ENCODE measurements at places on chromosomes 7 and 10.

- no peak for DNase-seq
These were observed 7.2 kb upstream of the OGDH start for GRCh38 chr7:44599222-44599621.

DNA sequence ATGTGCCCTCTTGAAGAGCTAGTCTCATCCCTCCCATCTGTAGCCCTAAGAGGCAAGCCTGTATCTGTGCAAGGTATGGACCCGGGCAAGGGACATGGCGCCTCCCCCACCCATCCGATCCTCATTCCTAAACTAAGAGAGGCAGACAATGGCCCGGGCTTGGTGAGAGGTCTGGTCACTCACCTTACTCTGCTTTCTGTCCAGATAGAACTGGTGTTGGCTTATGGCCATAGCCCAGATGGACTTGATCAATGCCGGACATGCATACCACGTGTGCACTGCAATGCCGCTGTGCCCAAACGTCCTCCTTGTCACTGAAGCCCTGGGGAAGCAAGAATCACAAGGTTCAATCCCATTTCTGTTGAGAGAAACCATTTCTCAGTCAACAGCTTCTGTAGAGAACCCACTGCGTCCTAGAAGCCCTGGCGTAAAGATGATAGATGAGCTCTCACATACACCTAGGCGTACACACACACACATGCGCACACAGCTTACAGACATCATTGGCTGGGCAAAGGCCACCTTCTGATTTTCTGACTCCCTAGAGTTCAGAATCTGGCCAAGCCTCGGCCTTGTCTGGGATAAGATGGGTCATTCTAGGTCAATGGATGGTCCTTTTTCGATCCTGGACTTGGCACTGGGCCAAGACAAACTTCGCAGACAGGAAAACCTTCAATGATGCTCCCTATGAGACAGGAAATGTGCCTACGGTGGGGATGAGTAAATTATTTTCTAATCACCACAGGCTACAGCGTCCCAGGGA lies 114.6 kb downstream of the PRPF18 start:
- DNase-seq: no peak

DNA sequence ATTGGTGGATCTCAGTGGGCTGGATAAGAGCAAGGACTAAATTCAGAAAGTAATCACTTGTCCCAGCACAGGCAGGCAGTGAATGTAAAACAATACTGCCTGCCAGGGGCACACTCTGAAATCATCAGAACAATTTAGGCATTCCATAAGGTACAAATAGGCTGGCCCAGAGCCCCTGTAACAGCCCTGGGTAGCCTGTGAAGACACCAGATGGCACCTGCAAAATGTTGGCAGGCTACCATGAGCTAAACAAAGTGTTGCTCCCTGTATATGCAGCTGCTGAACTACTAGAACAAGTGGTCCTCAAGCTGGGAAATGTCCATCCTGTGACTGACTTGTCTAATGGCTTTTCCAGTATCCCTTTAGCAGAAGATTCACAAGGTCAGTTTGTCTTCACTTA lies 3.0 kb upstream of the PRSS37 start:
- no peak for DNase-seq

GRCh38 chr7:8932751-8933150 lies 499.3 kb downstream of the NXPH1 start:
- no peak for DNase-seq

DNA sequence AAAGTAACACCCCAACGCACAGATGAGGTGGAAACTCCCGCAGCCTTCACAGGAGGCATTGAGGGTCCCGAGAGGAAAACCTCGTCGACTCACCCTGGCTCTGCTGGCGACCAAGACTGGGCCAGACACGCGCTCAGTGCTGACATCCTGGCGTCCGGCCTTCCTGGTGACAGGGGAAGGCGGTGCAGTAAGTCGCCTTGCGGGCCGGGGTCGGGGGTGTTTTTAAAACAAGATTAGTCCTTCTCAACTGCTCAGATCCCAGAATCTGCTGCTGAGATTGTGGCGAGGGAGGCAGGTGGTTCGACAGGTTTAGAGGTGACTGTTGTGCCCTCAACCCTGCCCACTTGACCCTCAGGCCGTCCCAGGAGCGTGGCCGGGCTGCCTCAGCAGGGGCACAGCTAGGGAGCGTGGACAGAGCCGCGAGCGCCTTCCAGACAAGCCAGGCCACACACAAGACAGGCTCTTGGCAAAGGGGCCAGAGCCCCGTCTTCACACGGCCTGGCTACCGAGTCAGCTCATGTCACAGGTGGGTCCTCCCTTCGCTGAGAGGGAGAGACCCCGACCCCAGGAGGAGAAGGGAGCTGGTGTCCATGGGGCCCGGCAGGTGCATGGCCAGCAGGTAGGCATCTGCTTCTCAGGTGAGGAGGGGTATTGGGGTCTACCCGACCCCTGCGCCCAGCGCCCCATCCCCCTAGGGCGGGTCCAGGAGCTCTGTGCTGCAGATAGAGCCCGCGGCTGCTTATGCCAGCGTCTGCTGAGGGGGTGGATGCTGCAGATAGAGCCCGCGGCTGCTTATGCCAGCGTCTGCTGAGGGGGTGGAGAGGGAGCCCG lies 81.6 kb downstream of the DNAJB6 start:
- DNase-seq: no peak

DNA sequence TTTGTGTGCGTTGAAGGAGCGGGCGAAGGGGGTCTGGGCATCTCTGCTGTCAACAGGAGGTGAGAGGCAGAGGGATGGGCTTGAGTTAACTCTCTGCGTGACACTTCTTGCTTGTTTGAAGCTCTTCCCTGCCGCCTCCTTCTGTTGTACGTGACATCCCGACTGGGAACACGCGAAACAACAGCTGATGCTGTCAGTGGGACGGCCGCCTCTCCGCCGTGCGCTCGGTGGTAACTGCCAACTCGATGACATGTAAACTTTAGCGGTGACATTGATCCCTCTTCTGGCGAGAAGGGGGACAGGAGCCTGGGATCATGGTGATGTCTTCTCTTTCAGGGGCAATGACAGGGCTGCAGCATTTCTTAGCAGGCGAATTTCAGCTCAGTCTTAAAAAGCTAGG lies 394.5 kb downstream of the TYW1 start:
- DNase-seq: no peak

DNA sequence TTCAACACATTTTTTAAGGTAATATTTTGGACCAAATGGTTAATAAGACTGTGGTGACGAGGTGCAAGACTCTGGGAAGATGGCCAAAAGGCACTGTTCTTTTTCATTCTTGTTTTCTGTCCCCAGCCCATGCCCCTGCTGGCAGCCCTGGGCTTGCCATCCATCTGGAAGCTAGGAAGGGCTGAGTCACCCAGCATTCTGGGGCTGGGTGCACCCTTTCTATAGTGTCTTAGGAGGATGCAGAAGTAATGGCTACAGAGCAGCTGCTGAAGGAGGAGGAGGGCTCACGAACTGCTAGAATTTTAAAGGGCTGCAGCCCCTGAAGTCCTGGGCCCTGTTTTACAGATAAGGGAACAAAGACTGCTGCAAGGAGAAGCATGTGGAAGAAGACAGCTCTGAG lies 42.8 kb upstream of the ZNF32 start:
- DNase-seq: no peak

GRCh38 chr10:132390921-132391675 lies 5.9 kb upstream of the PWWP2B start:
- no peak for DNase-seq

DNA sequence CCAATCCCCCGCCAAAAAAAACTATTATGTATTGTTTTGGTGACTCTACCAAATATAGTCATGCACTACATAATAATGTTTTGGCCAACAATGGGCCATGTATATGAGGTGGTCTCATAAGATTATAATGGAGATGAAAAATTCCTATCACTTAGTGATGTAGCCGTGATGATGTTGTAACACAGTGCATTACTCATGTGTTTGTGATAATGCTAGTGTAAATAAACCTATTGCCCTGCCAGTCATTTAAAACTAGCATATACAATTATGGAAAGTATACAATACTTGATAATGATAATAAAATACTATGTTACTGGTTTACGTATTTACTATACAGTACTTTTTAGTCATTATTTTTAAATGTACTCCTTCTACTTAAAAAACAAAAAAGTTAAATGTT lies 101.5 kb downstream of the SLC25A40 start:
- DNase-seq: no peak

- DNase-seq: no peak
These were observed 81.4 kb downstream of the ABI1 start for GRCh38 chr10:26779176-26779860.

DNA sequence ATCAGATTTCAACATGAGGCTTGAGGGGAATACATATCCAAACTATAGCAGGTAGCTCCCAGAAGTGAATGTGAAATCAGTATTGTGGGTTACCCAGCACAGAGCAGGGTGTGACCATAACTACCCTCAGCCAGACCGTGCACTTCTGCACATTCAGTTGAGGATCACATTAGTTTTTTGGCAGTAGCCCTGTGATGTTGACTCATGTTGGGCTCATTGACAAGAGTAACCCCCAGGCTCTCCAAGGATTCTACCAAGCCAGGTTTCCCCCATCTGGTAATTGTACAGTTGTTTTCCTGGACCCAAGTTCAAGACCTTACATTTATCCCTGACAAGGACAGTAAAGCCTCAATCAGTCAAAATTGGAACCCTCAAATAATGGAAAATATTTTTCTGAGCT lies 11.7 kb upstream of the CPA4 start:
- DNase-seq: no peak

DNA sequence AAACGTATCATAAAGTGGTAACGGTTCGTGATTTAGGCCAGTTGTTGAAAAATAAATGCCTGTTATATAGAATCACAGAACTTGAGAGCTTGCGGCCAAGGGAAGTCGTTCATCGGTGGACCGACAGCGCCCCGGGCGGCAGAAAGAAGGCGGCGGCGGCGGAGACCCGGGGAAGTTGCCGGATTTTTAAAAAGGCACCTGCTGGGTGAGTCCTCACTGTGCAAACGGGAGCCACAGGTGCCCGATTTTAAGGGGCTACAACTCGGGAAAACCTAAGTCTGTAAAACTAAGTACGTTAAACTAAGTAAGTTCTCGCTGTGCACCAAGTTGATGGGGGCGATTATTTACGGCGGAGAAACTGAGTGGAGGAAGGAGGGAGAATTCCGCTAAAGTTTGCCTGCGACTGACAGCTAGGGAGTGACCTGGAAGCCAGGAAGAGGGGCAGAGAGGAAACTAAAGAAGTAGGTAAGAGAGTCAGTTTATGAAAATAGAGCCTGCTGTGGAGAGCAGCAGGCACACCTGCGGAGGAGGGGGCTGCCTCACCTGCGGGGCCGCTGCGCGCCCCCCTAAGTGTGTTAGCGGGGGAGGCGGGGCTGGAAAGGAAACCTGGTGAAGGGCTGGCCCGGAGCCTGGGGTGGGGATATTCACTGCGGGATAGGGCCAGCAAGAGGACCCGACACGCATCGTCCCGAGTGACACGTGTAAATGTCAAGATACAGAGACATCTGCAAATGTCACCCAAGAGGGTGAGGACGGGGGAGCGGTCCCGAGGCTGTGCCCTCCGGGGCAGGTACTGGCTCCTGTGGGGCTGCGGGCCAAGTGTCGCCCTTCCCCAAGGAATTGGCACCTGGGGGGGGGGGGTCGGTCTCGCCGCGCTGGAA lies 996 bp downstream of the ADAM12 start:
- no peak for DNase-seq

DNA sequence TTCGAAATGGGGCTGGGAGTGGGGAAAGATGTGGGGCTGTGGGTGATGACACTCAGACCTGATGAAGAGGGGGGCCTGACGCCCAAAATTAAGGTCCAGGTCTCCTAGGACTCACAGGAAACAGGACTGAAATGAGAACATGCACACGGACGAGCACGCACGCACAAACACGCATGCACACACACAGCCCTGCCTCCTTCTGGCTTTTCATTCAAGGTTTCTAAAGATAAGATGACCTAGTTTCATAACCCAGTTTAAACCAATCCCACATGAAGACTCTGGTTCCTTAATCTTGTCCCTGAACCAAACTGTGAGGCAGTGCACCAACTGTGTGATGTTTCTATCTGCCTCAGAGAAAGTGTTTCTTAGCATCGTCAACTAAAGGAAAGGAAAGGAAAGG lies 162.0 kb downstream of the DGKI start:
- DNase-seq: no peak

GRCh38 chr10:4763960-4764428 lies 62.0 kb upstream of the AKR1E2 start:
- no peak for DNase-seq

DNA sequence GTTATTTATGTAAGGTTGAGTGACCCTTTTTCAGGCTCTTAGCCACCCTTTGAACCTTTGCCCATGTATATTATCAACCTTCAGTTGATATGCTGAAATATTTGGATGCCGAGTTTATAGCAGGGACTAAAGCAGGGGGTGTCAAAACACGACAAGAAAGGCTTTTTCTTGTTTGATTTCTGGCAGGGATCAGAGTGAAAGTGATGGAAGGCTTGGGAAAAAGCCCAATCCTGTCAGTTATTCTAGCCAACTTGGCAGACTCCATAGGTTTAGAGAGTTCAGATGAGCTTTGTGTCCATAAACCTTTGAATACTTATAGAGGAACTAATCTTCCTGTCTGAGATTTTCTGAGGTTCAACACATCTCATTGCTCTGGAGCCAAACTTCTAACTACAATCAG lies 47.5 kb downstream of the INHBA start:
- DNase-seq: no peak

DNA sequence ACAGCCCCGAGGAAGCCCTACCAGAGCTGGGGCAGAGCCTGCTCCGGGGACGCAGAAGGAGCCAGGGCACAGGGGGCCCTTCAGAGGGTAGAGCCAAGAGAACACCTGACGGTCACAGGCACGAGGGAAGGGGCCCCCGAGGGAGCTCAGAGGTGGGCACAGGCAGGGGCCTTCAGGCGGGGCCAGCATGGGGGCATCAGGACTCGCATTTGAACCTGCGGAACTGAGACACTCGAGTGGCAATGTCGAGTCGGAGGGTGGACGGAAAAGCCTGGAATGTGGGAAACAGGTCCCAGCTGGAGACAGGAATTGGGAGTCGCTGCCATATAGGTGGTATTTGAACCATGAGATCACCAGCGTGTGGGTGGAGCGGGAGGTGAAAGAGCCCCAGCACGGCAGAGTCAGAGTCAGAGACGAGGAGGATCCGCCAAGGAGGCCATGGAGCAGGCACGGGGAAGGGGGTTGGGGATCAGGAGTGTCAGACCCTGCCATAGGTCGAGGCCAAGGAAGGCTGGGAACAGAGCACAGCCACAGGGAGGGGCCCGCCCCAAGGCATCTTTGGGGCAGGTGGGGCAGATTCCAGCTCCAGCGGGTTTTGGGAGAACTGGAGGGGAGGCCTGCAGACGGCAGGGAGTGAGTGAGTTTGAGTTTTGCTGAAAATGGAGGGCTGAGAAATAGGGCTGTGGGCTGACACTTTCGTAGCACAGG lies 13.8 kb downstream of the STK32C start:
- no peak for DNase-seq

DNA sequence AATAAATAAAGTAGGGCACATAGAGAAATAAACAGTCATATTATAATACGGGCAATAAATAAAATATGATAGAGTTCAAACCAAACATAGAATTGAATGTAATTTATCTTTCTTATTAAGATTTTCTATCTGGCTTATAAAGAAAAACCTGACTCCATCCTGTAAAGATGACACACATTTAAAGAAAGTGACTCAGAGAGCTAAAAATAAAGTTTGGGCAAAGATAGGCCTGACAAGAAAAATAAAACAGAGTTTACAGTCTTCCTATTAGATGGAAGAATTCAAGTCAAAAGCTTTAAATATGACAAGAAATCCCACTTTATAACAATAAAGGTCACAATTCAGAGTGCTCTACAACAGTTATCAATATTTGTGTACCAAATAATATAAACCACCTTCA lies 580.6 kb downstream of the PHTF2 start:
- no peak for DNase-seq

All from stimulated activated CD8-positive, alpha-beta memory T cell treated with anti-CD3 and anti-CD28 coated beads, Interleukin-4, amount 100 ng/mL, for 1 hour (primary cell).